ENCODE measurements at places on chromosomes 6 and 20. TPM values are rescaled to one million over a fixed set of nuclear protein-coding genes. Genes with fewer than 3 reads are reported as not detected.

DNA sequence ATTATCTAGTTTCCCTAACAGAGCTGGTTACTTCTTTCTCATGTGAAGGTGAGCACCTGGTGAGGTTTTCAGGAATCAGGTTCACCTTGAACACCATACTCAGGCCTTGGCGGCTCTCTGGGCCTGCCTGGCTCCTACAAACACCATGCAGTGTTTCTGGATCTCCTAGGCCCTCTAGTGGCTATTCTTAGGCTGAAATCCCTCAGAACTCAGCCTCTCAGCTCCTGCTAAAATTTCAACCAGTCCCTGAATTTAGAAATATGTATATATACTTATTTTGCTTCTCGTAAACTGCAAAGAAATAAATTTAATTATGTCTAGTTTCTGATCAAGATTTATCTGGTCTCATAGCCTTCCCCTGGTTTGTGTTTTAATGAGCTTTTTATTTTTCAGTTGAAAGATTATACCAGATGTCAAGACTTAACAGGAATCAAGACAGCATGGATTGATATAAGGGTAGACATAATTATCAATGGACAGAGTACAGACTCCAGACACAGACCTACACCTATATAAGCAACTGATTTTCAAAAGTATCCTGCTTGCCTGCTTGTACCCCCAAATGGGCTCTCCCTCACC is 55.9 kb downstream of the ANKEF1 start:
- no peak for DNase-seq

The FAM209B gene
- total RNA-seq, result 0.55 TPM

The OPRL1 gene
- total RNA-seq, result 2.1 TPM

DNA sequence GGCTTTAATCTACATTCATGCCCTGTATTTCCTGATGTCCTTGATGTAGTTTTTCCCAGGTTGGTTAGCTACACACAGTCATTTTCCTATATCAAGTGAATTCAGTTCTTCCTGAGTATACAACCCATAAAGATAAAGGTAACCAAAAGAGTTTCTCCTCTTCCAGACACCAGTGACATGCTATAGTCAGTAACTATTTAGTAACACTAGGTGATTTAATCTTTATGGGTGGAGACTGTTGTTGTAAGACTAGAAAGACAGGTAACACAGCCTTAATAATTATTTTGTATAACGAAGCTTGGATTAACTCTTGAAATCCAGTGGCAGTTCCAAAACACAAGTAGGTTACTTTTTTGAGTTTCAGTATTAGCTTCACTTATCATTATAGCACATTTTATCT is 17.6 kb downstream of the MCUR1 start:
- DNase-seq, result no peak

The POPDC3 gene
- 2.1 TPM for total RNA-seq

DNA sequence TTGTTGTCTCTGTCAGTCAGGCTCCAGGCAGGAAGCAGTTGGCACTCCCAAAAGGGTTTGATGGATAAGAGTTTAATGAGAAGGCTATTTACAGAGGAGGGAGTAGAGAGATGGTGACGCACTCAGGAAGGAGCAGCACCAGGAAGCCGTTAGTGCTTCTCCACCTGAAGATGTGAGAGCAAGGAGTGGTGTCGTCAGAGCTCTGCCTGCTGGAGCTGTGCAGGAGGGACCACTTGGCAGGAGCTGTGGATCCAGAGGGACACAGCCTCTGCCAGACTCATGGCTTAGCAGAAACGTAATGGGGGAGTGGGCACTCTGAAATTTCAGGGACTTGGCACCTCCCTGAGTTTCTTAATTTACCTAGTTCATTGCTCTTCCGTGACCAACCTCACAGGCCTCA is 16.8 kb downstream of the DAAM2 start:
- no peak for DNase-seq

- no peak for DNase-seq
Observed at GRCh38 chr6:88864359-88865054, 98.9 kb downstream of the RNGTT start.

The C20orf141 gene
- total RNA-seq, result not detected

DNA sequence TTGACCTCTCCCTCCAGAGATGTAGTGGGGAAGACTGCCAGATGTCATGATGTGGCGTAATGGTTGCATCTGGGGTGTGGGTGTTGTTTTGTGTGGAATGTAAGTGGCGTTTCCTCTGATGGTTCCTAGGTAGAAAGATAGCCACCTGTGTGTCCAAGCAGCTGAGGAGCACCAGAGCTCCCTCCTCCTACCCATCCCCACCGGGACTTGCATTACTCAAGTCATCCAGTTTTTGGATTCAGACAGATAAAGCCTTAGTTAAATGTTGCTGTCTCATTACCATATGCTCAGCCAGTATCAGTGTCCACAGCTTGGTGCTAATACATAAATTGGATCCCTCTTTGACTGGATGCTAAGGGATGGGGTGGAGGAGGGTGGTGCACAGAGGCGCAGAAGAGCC is 282.3 kb downstream of the TBC1D7 start:
- no peak for DNase-seq

Data from osteocyte (in vitro differentiated cells).